ENCODE measurements at places on chromosomes 3 and 15.

- no peak for DNase-seq
These were observed 29.8 kb downstream of the GNB4 start for GRCh38 chr3:179421500-179421899.

DNA sequence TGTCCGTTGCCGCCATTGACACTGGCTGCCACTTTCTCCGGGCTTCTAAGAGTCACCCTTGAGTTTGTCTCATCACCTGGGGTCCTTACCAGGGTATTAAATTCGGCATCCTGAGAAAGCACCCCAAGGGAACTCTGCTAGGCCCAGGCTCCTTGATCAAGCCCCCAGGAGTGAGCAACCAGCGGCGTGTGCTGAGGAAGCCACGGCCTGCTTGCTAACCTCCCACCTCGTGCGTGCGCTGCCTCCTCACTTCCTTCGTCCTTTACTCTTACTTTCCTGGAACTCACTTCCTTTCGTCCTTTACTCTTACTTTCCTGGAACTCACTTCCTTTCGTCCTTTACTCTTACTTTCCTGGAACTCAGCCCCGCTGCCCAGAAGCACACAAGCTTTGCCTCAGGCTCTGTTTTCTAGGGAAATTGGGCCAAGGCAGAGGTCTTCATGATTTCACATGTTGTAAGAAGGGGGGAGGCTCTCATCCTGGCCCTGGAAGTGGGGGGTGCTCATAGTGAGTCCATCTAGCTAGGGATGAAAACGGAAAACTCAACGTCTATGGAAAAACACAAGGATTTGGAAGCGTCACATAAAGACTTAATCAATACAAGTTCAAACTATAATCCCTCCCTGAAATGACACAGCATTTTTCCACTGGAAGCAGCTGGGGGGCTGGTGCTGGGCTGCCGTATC, 36.7 kb upstream of the BDH1 start:
- no peak for DNase-seq

- DNase-seq = no peak
These were observed 105.1 kb upstream of the TRPM1 start for GRCh38 chr15:31206386-31207181.

GRCh38 chr3:39754549-39754948, 54.9 kb upstream of the MYRIP start:
- no peak for DNase-seq

- DNase-seq = no peak
These were observed 1101.0 kb downstream of the ROBO2 start for GRCh38 chr3:78140866-78141265.

DNA sequence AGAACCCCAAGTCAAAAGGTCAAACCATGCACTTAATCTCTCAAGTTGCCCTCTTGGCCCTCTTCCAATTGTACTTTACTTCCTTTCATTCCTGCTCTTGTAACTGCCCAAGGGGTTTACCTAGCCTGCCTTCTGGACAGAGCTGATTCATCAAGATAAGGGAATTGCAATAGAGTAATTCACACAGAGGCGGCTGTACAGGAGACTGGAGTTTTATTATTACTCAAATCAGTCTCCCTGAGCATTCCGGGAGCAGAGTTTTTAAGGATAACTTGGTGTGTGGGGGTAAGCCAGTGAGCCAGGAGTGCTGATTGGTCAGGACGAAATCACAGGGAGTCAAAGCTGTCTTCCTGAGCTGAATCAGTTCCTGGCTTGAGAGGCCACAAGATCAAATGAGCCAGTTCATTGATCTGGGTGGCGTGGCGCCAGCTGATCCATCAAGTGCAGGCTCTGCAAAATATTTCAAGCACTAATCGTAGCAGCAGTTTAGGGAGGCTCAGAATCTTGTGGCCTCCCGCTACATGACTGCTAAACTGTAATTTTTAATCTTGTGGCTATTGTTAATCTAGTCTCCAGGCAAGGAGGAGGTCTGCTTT, 590.0 kb downstream of the EPHA3 start:
- no peak for DNase-seq

- no peak for DNase-seq
These were observed 3.1 kb downstream of the SLC51B start for GRCh38 chr15:65048241-65048640.

DNA sequence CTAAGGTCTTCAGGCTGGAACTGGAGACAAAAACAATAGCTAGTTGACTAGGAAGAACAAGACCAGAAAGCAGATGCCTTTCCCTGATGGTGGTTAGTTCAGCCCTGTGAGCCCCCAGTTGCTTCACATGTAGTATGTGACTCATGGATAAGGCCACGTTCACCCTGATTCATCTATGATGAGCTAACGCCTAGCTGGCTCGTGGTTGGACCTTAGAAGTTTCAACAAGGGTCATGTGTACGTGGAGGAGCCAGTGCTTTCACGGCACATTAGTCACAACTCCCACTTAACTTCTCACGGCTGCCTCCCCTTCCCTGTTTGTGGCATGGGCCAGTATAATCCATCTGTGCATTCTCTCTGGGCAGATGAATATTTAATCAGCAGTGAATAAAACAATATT, 20.6 kb downstream of the COL8A1 start:
- no peak for DNase-seq

DNA sequence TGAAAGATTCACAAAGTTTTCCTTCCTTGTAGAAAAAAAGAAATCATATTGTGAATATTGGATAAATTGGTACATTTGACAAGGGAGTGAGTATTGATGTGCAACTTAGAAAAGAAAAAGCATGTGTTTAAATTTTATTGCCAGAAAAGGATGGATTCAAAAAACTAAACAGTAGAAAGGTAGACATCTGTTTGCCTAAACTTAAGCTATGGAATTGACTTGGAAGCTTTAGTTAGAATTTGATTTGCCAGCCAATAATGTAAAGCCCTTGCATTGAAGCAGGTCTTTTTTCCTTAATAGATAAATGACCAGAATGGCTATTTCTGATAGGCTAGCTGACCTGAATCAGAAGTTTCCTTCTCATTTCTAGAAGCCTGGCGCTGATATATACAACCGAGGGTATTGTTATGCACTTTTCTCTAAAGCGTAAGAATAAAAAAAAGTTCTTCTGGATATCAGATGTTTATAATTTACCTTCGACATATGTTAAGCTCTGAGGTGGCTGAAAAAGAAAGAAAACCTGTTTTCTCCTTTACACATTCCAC, 4.2 kb downstream of the RARB start:
- DNase-seq = no peak

- DNase-seq = no peak
These were observed 270.4 kb upstream of the CTDSPL start for GRCh38 chr3:37591116-37591781.

DNA sequence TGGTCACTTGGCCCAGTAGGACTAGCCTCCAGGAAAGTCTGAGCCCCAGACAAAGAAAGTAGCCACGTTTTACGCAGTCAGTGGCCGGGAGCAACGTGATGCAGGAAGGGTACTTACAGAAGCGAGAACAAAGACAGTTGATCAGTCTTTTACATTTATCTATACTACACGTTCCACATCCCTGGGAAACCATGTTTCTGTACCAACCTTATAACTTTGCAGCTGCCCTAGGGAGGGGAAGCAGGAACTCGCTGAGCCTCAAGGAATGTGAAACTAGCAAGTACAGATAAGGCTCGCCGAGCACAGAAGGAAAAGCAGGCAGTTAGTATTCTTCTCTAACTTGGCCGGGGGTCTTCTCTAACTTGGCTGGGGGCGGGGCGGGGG, 3.4 kb upstream of the KNL1 start:
- no peak for DNase-seq

DNA sequence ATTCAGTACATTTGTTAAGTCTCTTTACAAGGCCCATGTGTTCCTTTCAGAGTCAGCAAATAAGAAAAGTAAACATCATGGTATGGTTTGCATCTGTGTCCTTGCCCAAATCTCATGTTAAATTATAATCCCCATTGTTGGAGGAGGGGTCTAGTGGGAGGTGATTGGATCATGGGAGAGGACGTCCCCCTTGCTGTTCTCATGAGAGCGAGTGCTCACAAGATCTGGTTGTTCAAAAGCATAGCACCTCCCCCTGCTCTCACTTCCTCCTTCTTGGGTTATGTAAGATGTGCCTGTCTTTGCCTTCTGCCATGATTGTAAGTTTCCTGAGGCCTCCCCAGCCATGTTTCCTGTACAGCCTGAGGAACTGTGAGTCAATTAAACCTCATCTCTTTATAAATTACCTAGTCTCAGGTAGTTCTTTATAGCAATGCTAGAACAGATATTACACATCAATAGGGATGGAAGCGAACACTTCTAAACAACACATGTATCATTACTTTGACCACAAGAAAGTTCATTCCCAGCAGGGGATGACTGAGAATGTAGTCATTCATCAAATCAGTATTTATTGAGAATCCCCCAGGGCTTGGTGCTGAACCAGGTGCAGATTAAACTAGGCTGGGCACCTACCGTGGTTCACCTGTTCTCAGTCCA, 4.1 kb downstream of the EFCAB12 start:
- DNase-seq = no peak

DNA sequence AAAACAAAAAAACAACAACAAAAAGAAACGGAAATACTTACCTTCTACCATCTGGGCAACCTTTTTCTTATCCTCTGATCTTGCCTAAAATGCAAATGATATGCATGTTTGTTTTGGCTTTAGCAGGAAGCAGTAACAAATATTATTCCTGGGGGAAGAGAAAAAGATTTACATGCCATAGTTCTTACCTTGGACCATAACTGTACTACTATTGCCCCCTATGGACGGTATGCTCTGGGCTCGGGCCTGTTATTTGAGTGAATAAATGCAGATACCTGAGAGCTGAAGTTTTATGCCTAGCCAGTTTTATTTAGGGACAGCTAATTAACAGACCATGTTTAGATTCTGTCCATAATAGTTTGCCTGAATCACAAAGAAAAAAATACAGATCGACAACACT, 12.6 kb upstream of the STARD5 start:
- no peak for DNase-seq

GRCh38 chr3:65961733-65962132, 77.0 kb downstream of the MAGI1 start:
- no peak for DNase-seq

GRCh38 chr3:179083977-179084376, 12.4 kb upstream of the ZMAT3 start:
- no peak for DNase-seq

GRCh38 chr3:133667118-133667517, 5.4 kb upstream of the TOPBP1 start:
- DNase-seq = no peak

- DNase-seq = no peak
These were observed 150.8 kb downstream of the LEKR1 start for GRCh38 chr3:156976933-156977332.

DNA sequence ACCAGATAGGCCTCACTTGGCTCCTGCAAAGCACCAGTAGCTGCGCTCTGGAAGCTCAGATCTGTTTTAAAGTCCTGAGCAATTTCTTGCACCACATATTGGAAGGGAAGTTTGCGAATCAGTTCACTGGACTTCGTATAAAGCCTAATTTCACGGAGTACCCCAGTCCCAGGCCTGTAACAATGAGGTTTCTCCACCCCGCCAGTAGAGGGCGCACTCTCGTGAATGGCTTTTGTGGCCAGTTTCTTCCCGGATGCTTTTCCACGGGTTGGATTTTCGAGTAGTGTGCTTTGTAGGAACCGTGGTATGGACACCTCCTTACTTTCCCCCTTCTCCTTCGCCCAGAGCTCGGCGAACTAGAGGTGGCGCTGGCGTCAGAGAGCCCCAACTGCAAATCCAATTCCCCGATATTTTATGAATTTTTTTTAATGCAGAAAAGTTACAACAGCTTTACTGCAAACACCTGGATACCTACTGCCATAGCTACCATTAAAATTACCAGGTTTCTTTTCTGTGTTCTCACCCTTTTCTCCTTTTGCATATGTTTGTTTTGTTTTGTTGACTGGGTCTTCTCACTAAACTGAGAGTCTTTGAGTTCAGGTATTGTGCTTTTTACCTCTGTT, 13.3 kb downstream of the RARB start:
- DNase-seq = no peak

DNA sequence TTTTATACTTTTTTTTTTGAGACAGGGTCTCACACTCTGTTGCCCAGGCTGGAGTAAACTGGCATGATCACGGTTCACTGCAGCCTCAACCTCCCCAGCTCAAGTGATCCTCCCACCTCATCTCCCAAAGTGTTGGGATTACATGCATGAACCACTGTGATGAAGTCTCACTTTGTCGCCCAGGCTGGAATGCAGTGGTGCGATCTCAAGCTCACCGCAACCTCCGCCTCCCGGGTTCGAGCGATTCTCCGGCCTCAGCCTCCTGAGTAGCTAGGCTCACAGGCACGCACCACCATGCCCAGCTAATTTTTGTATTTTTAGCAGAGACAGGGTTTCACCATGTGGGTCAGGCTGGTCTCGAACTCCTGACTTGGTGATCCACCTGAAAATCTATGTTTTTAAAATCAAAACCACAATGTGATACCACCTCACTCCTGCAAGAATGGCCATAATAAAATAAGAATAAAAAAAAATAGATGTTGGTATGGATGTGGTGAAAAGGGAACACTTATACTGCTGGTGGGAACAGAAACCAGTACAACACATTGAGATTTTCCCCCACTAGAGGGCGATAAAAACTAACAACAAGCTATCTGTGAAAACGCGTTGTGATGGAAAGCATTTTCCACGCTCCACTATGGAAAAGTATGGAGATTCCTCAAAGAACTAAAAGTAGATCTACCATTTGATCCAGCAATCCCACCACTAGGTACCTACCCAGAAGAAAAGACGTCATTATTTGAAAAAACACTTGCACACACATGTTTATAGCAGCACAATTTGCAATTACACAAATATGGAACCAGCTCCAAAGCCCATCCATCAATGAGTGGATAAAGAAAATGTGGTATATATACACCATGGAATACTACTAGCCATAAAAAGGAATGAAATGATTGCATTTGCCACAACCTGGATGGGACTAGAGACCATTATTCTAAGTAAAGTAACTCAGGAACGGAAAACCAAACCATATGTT, 26.8 kb upstream of the OCA2 start:
- no peak for DNase-seq

GRCh38 chr3:111285694-111286093, 214.1 kb downstream of the NECTIN3 start:
- DNase-seq = no peak

DNA sequence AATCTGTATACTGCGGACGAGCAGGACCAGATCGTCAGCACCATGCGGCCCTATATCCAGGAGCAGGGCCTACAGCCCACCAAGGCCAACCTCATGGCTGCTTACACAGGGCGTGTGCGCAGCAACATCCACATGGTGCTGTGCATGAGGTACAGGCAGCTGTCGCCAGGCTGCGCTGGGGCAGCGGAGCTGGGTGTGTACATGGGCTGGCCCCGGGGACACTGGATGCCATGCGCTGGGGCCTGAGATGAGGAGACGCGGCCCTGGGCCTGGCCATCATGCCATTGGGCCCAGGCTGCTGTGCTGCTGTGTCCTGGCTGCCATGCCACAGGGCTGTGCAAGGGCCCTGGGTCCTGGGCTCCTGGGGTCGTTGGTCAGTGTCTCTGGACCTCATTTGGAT, 61.5 kb downstream of the SEMA3G start:
- DNase-seq = no peak

- no peak for DNase-seq
These were observed 17.1 kb downstream of the BHLHE40 start for GRCh38 chr3:4996223-4996765.

Data from activated T-cell treated with anti-CD3 and anti-CD28 coated beads for 4 hours (primary cell).